ENCODE measurements at places on chromosomes 16 and 17. TPM values are rescaled to one million over a fixed set of nuclear protein-coding genes. Genes with fewer than 3 reads are reported as not detected.

GRCh38 chr16:20409398-20410120, at the start of gene ACSM5:
Gene ACSM5 (plus strand): TSS chr16:20409534. CDS start chr16:20411485, 1,951 bp downstream.
- DNase-seq = no peak

DNA sequence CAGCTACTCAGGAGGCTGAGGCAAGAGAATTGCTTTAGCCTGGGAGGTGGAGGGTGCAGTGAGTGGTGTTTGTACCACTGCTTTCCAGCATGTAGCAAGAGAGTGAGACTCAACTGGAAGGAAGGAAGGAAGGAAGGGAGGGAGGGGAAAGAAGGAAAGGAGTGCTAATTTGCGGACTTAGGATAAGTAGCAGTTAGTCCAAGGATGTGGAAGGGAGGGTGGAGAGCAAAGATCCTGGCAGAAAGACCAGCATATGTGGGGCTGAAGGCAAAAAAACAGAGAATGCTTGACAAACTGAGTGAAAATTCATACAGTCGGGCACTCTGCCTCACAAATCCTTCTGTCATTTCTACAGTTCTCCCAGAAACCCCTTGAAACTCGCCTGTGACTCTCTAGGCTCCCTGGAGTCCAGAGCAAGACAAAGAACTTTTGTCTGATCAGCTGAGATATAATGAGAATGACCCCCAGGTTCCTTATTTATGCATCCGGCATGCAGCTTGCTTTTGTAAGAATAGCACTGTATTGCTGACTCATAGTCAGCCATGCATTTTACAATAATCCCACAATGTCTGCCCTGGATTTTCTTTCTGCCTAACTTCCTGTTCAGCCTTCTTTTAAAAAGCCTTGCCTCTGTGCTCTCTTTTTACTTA, 31.5 kb downstream of the CDK5RAP3 start:
- DNase-seq = no peak

GRCh38 chr16:68447653-68448359, 502 bp downstream of the SMPD3 start:
- no peak for DNase-seq

DNA sequence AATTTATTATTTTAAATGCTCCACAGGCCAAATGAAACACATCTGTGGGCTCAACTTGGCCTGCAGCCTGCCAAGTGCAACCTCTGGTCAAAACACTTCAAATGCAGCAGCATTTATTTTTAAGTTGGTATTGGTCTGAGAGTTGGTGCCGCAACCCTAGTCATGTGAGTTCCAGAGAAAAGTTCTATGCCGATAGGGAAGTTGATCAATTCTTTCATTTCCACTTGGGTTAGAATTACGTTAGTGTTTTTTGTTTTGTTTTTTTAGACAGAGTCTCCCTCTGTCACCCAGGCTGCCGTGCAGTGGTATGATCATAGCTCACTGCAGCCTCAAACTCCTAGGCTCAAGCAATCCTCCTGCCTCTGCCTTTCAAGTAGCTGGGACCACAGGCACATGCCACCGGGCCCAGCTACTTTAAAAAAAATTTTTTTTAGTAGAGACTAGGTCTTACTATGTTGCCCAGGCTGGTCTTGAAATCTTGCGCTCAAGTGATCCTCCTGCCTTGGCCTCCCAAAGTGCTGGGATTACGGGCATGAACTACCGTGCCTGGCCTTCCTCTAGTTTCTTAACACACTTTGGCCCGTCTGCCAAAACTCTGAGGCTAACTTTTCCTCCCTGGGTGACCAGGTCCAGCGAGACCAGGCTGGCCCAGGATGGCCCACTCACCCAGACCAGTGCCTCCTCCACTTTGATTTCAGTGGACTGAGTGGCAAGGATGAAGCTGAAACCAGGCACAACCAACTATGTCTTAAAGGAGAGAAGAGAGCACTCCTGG, 221.1 kb downstream of the MRTFB start:
- no peak for DNase-seq

DNA sequence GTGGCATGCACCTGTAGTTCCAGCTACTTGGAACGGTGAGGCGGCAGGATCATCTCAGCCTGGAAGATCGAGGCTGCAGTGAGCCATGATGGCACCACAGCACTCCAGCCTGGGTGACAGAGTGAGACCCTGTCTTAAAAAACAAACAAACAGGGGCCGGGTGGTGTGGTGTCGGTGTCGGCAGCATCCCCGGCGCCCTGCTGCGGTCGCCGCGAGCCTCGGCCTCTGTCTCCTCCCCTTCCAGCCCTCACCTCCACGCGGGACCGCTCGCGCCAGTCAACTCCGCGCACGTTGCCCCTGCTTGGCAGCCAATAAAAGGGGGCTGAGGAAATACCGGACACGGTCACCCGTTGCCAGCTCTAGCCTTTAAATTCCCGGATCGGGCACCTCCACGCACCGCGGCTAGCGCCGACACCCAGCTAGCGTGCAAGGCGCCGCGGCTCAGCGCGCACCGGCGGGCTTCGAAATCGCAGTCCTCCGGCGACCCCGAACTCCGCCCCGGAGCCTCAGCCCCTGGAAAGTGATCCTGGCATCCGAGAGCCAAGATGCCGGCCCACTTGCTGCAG, 204.7 kb downstream of the CDRT15L2 start:
- no peak for DNase-seq

GRCh38 chr16:79598348-79599181, 2.0 kb downstream of the MAF start:
- no peak for DNase-seq

GRCh38 chr17:40487371-40488020, 13.9 kb downstream of the TNS4 start:
- DNase-seq = no peak

GRCh38 chr17:36818134-36818825, 119.0 kb upstream of the LHX1 start:
- DNase-seq = no peak

- DNase-seq = no peak
Measured at GRCh38 chr17:79053251-79053925, 21.2 kb upstream of the ENGASE start.

- DNase-seq = no peak
Measured at GRCh38 chr16:75485230-75486013, 9.8 kb downstream of the CHST6 start.

DNA sequence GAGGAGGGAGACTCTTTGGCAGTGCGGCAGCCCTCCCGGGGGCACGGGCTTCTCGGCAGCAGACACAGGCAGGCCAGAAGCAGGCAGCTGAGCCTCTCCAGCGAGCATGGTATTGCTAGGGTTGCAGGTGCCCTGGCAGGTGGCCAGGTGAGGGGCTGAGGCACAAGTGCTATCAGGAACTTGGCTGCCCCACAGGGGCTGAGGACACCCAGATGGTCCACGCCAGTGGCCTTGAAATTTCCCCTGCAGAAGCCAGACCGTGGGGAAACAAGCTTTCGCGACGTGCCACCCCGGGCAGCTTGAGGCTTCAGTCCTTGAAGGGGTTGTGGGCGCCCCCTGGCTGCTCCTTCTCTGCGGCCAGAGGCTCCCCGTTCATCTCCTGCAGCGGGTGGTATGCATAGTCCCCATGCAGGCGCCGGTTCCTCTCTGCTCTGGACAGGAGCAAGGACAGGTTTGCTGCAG, 8.5 kb downstream of the NAGPA start:
- no peak for DNase-seq

DNA sequence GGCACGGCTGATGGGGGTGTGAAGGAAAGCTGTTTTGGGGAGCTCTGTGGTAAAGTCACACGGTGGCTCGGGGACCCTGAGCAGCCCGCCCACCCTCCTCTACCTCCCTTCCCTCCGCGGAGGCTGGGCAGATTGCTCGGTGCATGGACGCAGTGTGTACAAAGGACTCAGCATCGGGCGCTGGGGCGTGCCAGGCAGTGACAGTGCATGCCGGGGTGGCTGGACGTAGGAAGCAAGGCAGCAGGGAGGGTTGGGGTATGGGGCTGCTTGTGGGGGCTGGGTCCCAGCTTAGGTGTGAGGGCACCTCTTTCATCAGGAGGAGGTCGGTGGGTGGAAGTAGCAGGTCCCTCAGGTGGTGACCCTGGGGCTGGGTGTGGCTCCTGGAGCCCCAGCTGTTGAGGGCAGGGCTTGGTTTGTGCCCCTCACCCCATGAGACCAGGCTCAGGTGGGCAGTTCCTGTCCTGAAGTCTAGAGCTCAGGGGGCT, 159.9 kb upstream of the GSE1 start:
- DNase-seq = no peak

DNA sequence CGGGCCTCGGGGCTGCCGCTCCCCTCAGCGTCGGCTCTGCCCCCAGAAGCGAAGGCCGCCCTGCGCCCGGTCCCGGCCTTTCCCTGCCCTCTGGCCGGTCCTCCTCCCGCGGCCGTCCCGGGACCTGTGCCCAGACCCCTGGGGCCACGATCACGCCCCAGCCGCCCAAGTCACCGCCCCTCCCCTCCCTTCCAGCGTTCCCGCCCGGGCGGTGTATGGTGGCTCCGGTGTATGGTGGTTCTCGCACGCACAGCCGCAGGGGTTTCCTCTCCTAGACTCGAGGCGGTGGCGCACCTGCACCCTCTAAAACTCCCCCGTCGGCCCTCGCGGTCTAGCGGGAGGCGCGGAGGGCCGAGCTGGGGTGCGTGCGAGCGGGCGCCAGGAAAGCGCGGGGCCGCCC, 10.0 kb downstream of the TIGD7 start:
- no peak for DNase-seq

DNA sequence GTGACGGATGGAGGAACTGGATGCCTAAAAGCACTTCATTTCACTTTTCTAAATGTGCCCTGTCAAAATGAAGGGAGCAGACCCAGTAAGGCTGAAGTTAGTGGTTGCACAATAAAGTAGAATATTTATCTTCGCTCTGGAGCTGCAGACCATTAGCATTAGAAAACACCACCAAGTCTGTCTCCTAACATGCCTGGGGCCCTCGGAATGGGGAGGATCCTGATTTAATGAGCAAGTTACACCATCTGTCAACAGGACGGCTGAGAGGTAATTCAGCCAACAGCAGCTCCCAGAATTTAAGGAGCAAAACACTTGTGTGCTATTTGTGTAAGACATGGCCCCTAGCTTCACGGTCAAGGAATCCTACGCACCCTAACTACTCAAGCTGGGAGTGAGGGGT, 22.3 kb downstream of the CA10 start:
- no peak for DNase-seq

- no peak for DNase-seq
Measured at GRCh38 chr16:85190572-85190971, 78.3 kb upstream of the CIBAR2 start.

GRCh38 chr17:39195568-39196160, 1.8 kb downstream of the CACNB1 start:
- no peak for DNase-seq

DNA sequence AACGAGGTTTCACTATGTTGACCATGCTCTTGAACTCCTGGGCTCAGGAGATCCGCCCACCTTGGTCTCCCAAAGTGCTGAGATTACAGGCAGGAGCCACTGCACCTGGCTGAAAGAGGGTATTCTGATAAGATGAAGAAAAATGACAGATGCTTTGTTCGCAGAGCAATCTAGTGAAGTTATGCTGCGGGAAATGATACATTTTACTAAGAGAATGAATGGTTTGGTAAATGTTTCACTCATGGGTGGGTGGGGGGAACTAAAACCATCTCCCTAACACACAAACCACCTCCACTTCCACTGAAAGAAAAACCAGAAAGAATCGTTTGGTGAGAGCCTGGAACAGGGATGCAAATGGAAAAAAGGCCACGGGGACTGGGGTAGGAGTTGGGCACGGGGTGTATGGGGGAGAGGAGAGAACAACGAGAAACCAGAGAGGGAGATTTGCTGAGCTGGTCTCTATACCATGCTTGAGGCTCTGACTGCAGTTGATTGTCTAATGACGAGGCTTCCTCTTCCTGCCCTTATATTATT, 19.0 kb upstream of the XYLT2 start:
- no peak for DNase-seq

GRCh38 chr16:80009971-80010659, 409.6 kb upstream of the MAF start:
- DNase-seq = no peak

GRCh38 chr17:30074730-30075129, 41.9 kb upstream of the NSRP1 start:
- DNase-seq = no peak

DNA sequence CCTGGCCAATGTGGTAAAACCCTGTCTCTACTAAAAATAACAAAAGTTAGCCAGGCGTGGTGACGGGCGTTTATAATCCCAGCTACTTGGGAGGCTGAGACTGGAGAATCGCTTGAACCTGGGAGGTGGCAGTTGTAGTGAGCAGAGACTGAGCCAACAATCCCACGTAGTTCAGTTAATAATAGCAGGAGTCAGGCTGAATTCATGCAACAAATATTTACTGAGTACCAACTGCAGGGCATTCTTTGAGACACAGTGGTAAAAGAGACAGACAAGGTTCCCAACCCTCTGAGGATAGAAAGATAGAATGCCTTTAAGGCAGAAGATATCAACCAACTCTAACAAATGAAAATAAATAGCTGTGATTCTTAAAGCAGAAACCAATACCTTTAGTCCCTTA, 39.1 kb downstream of the SPOP start:
- DNase-seq = no peak

DNA sequence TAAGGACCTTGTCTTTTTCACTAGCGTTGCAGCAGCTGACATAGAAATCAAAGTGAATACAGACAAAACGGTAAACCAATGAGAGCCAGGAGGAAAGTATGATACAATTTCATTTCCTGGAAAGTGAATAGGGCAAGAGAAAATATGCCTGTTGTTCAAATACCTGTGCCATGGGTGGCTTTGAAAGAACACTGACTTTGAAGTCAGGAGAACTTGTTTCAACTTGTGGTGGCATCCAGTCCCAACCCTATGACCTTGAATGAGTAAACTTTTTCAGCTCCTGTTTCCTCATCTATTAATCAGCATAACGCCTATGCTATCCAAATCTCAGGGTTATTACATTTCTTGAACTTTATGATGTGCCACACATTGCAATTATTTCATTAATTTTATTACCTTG, 173.7 kb upstream of the HS3ST3A1 start:
- DNase-seq = no peak

The EPN3 gene
- total RNA-seq = 4.4 TPM

The SEPTIN12 gene
- not detected for total RNA-seq

The BOLA2 gene
- total RNA-seq = 23.3 TPM

The GNGT2 gene
- total RNA-seq = 0.42 TPM

The SOX8 gene
- 12.4 TPM for total RNA-seq

The LPO gene
- total RNA-seq = not detected

The TP53TG3C gene
- total RNA-seq = not detected

The ZFPM1 gene
- 2.7 TPM for total RNA-seq

The SYCE1L gene
- total RNA-seq = 0.90 TPM

The ABI3 gene
- total RNA-seq = 3.0 TPM

The OGFOD1 gene
- 58.2 TPM for total RNA-seq
